ENCODE measurements at places on chromosomes 7 and 10.
A peak's percentile ranks its signal among the peaks of the same experiment; 100 is the strongest.

- no peak for DNase-seq
These were observed 64.0 kb downstream of the MAD1L1 start for GRCh38 chr7:2168615-2169311.

DNA sequence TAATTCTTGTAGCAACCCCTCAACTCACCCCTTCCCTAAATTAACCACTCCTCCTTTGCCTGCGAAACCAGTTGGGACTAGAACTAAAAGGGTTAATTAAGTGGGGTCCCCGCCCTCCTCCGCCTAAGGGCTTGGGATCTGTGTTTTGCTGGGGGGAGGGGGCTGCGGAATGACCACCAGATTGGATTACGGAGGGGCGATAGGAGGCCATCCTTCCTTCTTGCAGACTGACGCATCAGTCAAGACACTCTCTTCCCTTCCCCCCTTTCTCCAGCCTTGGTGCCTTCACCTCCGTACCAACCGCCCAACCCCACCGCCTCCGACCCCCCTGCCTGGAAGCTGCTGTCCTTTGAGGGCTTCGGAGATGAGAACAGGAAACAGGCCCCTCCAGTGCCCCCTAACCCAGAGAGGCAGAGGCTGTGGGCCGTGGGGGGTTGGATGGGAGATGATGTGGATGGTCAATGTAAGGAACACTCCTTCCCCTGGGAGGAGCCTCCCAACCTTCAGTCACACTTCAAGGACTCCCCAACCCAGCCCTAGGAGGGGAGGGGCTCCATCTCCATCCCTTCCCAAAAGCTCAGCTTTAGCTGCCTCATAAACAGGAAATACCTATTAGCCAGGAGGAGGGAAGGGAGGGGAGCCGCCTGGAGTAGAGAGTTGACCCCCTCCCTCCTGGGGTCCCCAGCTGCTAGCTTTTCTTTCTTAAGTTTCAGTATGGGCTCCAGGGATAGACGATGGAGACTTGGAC is 997 bp upstream of the LDB1 start:
- DNase-seq: peak; percentile 53

DNA sequence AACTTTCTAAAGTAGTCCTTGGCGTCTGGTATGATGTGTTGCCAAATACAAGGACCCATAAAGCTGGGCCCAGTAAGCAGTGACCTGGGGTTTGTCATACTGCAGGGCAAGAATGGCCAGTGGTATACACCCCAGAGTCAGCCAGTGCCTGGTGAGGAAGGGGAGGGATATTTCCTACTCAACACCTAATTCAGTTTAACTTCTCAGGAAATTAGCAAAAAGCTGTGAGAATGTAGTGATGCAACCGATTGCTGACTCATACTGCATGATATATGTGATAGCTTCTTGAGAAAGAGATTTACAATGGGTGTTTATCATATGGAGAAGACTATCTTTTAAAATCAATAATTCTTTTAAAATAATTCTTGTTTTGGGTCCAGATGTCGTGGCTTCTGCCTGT is 889.3 kb upstream of the CELF2 start:
- no peak for DNase-seq

DNA sequence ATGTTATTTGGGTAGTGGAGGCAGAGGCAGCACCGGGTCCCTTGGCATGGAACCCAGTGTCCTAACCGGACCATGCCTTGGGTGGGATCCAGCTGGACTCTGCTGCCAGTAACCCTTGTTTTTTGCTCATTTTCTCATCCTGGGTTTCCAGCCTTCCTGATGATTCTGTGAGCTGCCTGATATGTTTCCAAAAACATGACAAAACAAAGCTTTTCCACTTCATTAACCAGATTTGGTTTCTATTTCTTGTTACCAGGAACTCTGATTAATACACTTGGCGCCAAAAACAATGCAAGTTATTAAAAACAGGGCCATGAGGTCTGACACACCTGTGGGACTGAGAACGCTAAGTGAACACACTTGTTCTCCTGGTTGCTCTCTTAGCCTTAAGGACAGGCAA is 32.8 kb upstream of the DLG5 start:
- DNase-seq: no peak

GRCh38 chr7:44261240-44261639 is 60.5 kb downstream of the YKT6 start:
- no peak for DNase-seq

DNA sequence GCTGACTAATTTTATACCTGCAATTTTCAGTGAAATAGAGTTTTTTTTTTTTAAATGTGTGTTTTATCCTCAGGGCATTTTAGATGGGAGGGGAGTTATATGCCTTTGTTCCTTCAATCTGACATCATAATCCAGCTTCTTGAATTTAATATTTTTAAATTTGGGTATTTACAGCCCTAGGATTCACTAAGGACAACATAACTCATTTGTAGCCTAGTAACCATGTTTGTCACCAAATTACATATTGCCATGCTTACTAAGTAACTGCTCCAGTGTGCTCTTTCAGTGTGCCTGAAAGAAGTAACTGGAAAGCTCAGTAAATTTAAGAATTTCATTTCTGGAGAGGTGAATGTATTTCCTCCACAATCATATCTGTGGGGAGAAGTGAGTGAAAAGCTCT is 56.8 kb upstream of the DGKB start:
- no peak for DNase-seq

DNA sequence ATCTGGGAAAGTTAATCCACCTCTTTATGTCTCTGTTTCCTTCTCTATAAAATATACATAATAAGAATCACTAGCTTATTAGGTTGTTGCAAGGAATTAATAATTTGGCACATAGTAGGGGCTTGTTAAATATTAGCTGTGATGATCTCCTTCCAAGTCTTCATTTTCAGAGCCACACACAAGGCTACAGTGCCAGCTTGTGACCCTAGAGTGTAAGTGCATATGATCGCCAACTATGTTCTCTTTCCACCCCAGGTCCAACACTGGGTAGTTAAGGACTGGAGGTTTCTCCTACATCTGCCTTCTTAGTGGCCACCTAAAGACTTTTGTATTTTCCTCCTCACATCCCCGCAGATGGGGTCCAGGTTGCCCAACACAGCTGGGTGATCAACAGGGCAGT is 17.9 kb upstream of the ACSM6 start:
- no peak for DNase-seq

- DNase-seq: no peak
These were observed 1.9 kb downstream of the LRRC20 start for GRCh38 chr10:70380350-70381135.

DNA sequence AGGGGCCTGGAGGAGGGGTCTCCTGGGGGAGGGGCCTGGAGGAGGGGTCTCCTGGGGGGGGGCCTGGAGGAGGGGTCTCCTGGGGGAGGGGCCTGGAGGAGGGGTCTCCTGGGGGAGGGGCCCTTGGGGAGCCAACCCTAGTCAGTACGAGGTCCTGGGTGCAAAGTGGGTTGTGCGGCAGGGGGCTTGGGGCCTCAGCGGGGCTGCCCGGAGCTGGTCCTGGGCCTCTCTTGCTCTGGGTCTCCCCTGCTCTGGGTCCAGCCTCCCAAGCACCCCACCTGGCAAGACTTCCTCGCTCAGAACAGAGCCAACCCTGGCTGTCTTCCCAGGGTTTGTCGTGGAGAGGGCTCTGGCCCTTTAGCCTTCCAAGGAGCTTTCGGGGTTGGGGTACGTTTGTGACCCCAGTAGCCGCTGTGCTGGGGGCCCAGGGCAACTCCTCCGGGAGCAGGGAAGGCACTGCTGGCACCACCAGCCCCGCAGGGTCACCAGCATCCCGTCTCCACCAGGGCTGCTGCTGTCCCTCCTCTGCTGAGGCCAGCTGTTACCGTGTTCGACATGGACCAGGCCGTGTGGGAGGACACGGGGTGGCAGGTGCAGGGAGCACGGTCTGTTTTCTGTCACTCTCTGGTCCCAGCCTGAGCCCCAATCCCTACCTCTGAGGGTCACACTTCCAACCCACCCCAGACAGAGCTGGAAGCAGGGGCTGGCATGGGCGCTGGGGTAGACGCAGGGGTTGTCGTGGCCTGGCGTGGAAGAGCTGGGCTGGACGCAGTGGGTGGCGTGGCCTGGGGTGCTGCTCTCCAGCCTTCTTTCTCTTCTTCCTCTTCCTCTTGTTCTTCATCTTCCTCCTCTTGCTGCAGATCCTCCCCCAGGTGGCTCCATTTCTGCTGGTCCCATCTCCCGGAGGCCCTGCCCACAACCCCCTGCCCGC is 22.8 kb downstream of the PWWP2B start:
- DNase-seq: no peak

- DNase-seq: peak; percentile 47
These were observed 383.8 kb upstream of the SORCS1 start for GRCh38 chr10:107548301-107548700.

DNA sequence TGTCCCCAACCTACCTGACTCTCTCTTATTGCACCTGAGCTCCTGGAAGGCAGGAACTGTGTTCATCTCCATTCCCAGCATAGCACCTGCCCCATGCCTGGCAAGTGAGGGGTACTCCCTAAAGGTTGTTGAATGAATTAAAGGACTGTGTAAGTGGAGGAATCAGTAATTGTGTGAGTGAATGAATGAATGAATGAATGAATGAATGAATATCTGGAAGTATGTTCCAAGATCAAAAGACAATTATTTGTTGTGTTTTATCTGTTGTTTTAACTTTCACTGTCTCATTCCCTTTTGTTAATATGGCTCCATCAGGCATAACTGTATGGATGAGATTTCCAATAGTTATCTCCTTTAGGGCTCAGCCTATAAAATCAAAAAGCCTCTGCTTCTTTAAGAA is 4.0 kb downstream of the WIPF3 start:
- no peak for DNase-seq

DNA sequence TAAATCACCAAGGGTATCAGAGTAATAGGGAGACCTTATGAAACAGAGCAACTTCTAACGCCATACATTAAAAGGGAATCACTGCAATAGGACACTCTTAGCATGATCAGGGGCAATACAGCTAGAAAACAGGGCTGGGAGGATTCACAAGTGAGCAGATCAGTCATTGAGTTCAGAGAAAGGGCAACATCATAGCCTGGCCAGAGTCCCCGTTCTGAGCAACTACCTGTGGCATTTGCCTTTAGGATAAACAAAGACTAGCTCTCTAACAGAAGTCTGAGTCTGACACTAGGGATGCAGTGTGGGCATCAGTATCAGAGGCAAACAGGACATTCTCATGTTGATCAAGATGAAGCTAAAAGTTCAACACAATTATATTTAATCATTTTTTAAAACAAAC is 297.9 kb downstream of the DGKB start:
- DNase-seq: no peak

DNA sequence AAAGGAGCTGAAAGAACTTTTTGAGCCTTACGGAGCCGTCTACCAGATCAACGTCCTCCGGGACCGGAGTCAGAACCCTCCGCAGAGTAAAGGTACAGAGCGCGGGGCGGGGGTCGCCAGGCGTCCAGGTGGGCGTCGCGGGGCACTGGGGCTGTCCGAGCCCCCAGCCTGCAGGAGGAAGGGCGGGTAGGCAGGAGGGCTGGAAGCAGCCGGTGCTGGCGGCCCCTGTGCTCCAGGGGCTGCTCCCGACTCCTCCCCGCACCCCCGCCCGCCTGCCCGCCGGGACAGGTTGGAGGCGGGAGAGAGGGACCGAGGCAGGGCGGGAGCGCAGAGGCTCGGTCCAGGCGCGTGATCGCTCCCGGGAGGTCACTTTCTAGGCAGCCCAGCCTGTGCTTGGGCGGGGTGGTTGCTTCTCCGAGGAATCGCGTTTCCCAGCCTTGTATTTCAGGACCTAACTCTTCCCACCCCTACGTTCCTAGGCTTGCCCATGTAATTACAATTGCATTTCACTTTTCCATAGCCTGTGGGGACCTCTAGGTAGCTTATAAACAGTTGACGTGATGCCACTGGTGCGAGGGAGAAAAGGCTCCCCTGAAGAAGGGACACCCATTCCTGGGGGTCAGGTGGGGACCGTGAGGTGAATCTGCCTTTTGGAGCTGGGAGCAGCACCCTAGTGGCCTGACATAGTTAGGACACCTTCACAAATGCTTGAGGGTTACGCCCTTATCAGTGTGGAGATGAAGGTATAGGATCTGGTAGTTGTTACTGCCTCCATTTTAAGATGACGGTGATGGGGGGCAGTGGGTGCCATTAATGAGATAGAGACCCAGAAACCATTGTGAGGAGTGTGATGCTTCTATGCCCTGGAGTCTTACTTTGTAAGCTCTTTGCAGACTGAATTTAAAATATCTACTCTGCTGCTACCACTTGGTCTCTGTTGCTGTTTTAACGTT is 148.2 kb downstream of the CELF2 start:
- DNase-seq: no peak

DNA sequence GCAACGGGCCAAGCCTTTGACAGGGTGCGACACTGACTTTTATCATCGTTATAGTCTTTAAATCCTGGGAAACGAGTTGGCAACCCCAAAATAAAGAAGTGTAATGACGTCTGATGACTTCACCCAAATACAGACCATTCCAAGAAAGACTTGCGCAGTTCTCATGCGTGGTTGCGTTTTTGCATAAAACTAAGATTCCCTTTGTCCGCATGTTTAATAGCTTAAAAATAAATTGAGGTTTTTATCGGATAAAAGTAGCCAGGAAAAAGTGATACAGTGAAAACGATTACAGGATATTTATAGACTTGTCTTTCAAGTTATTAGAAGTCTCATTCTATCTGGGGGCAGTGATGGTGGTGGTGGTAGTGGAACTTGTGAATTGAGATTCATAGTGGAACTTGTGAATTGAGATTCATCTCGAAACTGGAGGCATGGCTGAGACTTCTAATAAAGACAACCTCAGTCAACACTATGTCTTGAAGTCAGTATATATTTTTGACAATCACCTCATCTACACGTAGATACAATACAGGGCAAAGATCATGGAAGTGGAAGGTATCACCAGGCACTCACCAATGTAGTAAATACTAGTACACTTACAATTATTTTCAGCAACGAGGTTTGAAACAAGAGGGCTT is 1.2 kb upstream of the NAMPT start:
- no peak for DNase-seq

- DNase-seq: no peak
These were observed 216.9 kb downstream of the SLC25A13 start for GRCh38 chr7:96104984-96105383.

GRCh38 chr7:32171248-32171647 is 101.0 kb upstream of the PDE1C start:
- DNase-seq: no peak

DNA sequence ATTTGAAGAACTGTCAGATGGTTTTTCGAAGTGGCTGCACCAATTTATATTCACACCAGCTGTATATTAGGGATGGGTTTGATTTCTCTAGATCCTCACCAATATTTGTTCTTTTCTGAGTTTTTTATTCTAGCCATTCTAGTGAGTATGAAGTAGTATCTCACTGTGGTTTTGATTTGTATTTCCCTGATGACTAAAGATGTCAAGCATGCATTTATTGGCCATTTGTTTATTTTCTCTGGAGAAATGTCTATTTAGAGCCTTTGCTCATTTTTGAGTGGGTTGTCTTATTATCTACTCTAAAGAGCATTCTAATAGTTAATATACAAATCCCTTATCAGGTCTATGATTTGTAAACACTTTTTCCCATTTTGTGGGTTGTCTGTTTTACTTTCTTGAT is 123.9 kb downstream of the PCLO start:
- no peak for DNase-seq

Data from head of caudate nucleus (tissue), 42 donors.